ENCODE measurements at places on chromosomes 13 and 19. TPM values are rescaled to one million over a fixed set of nuclear protein-coding genes. Genes with fewer than 3 reads are reported as not detected.

DNA sequence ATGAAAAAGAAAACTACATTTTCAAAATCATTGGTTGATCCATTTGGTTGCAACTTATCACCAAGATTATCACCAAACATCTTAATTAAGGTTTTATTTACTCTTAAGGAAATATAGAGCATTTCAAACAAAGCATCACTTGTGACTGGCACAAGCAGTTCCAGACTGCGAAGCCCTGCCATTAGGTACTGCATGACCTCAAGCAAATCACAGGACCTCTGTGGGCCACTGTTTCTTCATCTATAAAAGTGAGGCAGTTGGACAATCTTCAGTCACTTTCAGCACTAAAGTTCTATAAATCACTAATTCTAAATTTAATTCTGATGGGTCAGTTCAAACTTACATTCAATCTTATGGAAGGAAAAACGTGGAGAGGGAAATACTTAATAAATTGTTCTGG is 2.0 kb downstream of the ELF1 start:
- no peaks in the 10 kb centered on the region for H3K27me3 ChIP-seq
- H3K4me3 ChIP-seq: no peak overlapping the region
- H3K36me3 ChIP-seq: no peaks in the 10 kb centered on the region
- H3K27ac ChIP-seq: no peak overlapping the region
- DNase-seq: peak; percentile 13

DNA sequence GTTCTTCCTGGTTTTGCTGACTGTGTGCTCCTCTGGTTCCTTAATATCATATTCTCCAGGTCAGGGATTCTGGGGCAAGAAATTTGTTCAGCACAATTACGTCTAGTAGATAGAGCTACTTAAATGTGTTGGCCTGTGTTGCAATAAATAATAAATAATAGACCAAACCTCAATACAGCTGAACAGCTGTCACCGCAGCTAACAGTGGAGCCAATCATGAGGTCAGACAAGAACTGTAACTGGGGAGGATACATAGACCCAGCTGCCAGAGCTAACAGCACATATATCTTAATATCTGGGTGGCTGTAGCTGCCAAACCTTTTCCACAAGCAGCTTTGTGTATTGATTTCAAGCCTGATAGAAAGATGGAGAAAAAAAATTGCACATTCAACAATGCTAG is 1596.3 kb upstream of the PCDH20 start:
- no peaks in the 10 kb centered on the region for H3K27me3 ChIP-seq
- no peak for DNase-seq
- H3K4me3 ChIP-seq: no peak overlapping the region
- no peaks in the 10 kb centered on the region for H3K36me3 ChIP-seq

The LHFPL6 gene
- 17.5 TPM for total RNA-seq

The MRPL54 gene
- total RNA-seq: 67.5 TPM

GRCh38 chr13:70792121-70792520 is 683.9 kb upstream of the KLHL1 start:
- no peaks in the 10 kb centered on the region for H3K27me3 ChIP-seq
- no peaks in the 10 kb centered on the region for H3K4me1 ChIP-seq
- no peak overlapping the region for H3K4me3 ChIP-seq

Measured in endothelial cell of umbilical vein (primary cell).